ENCODE measurements at places on chromosomes 7 and 10.

GRCh38 chr10:89062861-89063260 lies 72.3 kb downstream of the FAS start:
- DNase-seq = peak; percentile 14

DNA sequence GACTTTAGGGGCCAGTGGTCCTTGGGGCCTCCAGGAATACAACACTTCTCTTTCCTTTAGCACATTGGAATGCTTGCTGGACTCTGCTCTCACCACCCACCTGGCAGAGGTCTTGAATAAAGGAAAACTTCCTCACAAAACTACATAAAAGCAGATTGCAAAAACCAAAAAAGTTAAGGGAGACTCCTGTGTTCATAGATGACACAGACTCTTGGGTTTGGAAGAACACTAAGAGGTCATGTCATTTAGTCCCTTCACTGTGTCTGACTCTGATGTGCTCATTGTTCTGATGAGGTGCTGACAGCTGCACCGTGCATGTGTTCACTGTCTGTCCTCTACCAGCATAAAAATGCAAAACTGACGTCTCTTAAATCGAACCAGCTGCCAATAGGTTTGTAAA lies 11.4 kb downstream of the BLNK start:
- no peak for DNase-seq

DNA sequence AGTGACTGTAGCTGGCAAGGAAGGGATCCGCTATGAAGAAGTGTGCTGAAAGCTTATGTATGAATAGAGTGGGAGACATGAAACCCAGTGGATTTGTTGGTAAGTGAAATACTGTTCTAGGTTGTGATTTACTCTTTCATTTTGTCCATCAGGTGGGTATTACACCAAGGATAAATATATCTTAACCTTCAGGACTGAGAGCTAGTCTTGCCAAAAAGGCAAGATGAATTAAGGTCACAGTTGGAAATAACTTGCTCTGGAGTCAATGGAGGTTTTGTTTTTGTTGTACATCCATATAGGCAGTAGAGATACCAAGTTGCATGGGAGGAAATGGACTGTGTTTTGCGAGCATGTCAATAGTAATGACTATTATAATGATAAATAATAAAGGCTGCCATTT lies 190.6 kb downstream of the TMEM178B start:
- DNase-seq = no peak

- no peak for DNase-seq
Observed at GRCh38 chr10:10630782-10631181, 386.9 kb upstream of the CELF2 start.

- no peak for DNase-seq
Observed at GRCh38 chr7:146375170-146375569, 258.6 kb downstream of the CNTNAP2 start.

DNA sequence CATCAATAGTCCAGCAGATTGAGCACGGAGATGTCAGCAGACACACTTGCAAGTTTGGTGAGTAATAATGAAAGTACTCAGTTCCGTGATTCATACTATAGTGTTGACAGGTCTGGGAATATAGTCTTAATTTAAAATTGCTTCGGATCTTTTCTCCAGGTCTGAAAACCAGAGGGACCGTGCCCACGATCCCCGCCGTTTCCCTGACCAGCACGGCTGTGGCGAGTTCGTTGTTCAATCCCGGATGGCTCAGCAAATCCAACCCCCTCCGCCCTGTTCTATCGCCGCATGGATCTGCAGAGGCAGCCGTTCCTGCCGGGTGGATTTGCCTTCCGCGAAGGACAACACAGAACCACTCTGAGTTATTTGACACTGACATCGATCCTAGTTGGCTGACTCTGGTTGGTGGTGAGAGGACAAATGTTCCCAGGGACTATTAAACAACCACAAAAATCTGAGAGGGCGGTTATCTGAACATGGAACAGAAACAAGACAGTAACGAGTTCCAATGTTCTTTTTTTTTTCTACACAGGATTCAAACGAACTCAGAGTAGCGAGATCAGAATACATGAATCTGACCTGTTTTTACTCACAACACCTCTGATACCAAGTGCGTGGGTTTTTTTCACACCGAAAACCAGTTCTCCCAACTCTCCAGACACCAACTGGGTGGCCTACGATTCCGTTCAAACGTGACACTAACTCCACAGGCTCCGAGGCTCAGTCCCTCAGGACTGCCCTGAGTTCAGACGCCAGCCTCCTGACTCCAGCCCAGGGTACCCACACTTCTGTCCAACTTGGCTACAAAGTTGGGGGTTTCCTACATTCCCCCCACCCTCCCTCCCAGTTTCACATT lies 52.7 kb downstream of the RBM17 start:
- peak; percentile 93 for DNase-seq

- no peak for DNase-seq
Observed at GRCh38 chr10:56469482-56469881, 108.4 kb upstream of the ZWINT start.

GRCh38 chr10:77989081-77989724 lies 40.1 kb downstream of the POLR3A start:
- peak; percentile 52 for DNase-seq

- DNase-seq = peak; percentile 34
Observed at GRCh38 chr7:158811894-158812293, 17.4 kb downstream of the ESYT2 start.

- no peak for DNase-seq
Observed at GRCh38 chr7:50640779-50641178, 75.6 kb upstream of the DDC start.

DNA sequence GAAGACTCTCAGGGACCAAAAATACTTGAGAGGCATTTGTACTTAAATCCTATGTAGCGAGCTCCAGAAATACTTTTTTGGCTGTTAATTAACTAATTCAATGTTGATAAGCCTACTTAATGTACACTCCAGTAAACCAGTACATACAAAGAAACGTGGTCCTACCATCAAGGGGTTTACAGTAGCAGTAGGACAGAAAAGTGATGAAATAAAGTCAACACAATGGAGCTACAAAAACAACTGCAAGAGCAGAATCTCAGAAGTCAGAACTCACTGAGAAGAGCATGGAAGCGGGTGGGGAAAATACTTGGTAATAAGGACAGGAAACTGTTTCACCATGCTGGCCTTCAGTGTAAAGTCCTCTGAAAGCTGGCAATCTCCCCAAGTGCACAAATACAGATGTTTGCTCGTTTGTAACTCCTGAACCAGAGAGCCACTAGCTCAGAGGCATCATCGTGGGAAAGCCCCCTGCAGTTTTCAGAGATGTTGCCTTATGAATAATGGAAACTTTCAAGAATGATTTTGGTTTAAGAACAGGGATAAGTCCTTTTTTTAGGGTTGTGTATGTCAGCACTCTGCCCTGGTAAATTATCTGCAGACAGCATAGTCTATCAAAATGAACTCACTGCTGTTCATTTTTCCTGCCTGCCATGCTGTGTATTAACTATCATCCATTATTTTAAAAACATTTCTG lies 233.2 kb downstream of the SORCS1 start:
- DNase-seq = no peak

DNA sequence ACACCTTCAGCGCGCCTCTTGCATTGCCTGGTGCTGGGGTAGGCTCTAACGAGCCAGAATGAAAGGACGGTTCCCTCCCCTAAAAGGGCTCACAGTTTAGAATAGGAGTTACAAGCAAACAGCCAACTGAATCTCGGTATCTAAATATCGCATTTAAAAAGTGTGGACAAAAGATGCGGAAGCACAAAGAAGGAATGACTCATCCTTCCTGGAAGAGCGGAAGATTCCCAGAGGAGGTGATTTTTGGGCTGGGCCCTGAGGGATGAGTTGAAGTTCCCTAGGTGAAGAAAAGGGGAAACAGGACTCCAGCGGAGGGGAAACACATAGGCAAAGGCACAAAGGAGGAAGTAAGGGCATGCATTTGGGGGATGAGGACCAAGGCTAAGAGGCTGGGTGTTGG lies 29.9 kb downstream of the SRRM3 start:
- no peak for DNase-seq

- peak; percentile 79 for DNase-seq
Observed at GRCh38 chr7:23467806-23468525, 2.3 kb downstream of the IGF2BP3 start.

- no peak for DNase-seq
Observed at GRCh38 chr7:134415700-134416099, 43.2 kb downstream of the AKR1B1 start.

- DNase-seq = peak; percentile 73
Observed at GRCh38 chr10:103681617-103682399, 173.6 kb downstream of the SH3PXD2A start.

DNA sequence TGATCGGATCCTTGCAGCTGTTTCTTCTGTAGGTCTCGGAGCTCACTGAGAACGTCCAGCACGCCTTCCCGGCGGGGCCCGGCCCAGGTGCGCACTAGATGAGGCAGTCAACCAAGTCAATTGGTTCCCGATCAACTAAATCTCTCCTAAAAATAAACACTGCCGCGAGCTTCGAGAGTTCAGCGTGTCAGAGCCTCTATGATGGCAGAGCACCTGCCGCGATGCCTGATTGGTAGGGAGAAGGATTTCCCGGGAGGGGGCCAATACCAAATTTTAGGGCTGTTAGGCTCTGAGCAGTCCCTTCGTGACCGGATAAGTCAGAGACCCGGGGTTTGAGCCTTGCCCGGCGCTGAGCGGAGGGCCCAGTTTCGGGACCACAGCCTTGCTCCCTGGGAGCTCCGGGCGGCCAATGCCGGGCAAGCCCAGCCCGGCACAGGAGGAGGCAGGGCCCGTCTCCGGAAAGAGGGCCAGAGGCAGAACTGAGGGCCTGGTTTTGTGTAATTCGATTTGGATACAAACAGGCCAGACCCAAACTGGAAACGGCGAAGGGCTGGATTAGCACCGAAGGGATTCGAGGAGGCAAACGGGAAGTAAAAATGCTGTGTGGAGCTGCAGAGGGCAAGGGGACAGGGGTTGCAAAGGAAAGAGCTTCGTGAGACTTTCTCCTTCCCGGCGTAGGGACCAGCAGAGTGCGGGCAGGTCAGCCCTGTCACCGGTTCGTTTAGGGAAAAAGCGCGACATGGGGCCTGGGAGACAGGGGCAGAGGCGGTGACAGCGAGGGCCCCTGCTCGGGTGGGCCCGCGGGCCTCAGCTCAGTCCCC lies 569 bp downstream of the SLC26A5 start:
- DNase-seq = peak; percentile 23

DNA sequence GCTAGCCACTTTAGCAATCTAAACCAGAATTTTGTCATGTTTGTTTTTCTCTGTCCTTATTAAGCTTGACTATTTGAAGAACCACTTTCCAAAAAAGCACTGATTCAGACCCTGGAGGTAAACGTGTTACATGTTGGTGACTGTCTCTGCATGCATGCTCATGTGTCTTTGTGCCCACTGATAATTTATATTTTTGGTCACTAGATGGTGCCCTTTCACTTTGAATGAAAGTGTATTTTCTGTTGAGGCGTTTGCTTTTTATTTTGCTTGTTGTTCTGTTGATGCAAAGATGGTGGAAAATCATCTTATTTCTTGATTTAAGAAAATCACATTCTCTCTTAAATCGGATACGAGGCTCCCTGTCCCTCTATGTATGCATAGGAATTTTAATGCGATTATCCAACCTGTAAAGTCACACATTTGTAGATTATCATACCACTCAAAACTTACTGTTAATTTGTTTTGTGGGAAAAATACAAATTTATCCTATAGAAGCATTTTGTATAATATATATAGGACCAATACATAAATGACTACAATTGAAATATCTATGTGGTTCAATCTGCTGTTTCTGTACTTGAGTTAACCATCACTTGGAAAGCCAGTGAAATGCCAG lies 269.3 kb downstream of the BICC1 start:
- peak; percentile 73 for DNase-seq

- DNase-seq = peak; percentile 82
Observed at GRCh38 chr7:134527979-134528371, 608 bp downstream of the AKR1B10 start.

DNA sequence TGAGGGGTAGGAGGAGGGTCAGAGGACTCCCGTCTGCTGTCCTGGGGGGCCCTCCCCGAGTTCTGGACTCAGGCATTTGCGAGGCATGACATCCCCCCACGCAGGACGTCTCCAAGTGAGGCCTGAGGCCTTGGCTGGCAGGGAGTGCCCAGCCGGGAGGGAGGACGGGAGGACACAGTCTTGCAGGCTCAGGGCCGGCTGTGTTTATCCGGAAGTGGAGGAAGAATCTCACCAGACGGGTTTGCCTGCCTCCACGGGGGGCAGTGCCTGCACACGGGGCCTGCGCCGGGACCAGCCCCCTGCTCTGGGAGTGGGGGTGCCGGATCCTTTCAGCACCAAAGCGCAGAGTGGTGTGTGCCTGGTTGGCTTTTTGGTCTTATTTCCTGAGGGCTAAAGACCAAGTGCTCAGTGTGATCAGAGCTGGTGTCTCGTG lies 10.9 kb downstream of the PWWP2B start:
- DNase-seq = peak; percentile 23

Data from GM23248 (cell line).